ENCODE measurements at places on chromosomes 16 and 17. TPM values are rescaled to one million over a fixed set of nuclear protein-coding genes. Genes with fewer than 3 reads are reported as not detected.

Gene CSH2
- not detected for total RNA-seq

Gene CCL23
- total RNA-seq: 0.42 TPM

Gene INCA1
- total RNA-seq: 0.31 TPM

Gene ACSM2A
- total RNA-seq: not detected

Gene GRAPL
- total RNA-seq: 1.4 TPM

Gene CFAP97D1
- total RNA-seq: not detected

Gene ARHGAP44
- total RNA-seq: 0.06 TPM

Gene ODAD4
- total RNA-seq: 0.38 TPM

Gene CNGB1
- total RNA-seq: not detected

Gene GRAP
- 8.2 TPM for total RNA-seq

Gene ZNF385C
- total RNA-seq: 0.10 TPM

Gene MYADML2
- total RNA-seq: not detected

Gene NPIPB8
- total RNA-seq: 1.1 TPM

Gene ETV4
- total RNA-seq: 9.8 TPM

Gene WNT3
- not detected for total RNA-seq

Gene KRT9
- total RNA-seq: not detected

Gene KRT222
- not detected for total RNA-seq

Gene NSRP1
- 25.3 TPM for total RNA-seq
